ENCODE measurements at places on chromosomes 12 and 14. TPM values are rescaled to one million over a fixed set of nuclear protein-coding genes. Genes with fewer than 3 reads are reported as not detected.

DNA sequence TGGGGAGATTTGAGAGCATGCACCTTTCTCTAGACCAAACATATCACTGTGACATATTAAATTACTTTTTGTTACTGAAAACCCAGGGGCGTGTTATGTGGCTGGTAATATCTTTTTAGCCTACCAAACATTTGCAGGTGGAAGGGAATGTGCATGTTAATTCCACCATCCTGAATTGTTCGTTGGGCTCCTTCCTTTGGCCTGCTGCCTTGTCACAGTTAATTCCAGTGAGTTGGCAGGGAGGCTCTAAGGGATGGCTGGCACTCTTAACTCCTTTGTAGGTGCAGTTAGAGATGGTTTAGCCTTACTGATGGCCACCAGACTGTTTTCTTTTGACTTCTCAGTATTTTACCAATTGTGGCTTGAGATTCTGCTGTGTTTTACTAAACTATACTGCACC, 64.5 kb downstream of the DIP2B start:
- no peak for DNase-seq

GRCh38 chr12:75814851-75815754, 216.5 kb downstream of the PHLDA1 start:
- peak; percentile 82 for DNase-seq

DNA sequence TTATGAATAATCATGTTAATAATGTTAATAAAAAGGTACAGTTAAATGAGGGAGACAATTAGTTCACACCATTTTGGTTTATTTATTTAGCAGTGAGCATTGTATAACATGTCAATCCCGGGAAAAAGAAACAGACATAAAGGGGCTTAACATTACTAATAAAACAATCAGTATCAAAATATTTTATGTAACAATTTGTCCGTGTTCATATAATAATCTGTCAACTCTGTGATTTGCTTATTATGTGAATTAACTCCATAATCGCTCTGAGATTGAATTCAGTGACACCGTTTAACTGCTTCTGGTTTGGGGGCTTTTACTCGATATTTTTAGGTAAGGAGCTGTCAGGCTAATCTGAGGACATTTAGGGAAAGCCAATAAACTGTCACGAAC, 95.8 kb upstream of the HMGA2 start:
- DNase-seq, result no peak

DNA sequence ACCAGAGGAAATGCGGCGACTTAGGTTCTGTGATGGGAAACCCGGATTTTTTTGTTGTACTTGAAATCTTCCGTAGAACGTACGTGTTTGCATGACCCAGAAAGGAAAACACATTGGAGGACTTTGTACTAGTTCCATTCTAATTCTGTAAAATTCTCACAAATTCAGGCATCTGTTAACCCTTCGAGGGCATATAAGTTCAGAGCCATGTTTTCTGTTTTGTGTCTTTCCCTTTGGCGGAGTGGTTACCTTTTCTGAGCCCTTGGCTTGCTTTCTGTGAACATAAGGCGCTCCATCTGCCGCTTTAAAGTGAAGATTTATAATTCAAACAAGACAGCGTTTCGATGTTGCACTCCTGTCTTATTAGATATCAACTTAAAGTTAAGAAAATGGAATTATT, 34.2 kb downstream of the BICD1 start:
- DNase-seq, result no peak

CLEC2D gene
- 0.39 TPM for total RNA-seq

- DNase-seq, result no peak
Observed at GRCh38 chr12:44881197-44881596, 5.1 kb upstream of the NELL2 start.

SLC5A8 gene
- total RNA-seq, result not detected

- no peak for DNase-seq
Observed at GRCh38 chr12:104501660-104502059, 44.9 kb downstream of the CHST11 start.

GRCh38 chr12:42468921-42469320, 120.6 kb downstream of the PRICKLE1 start:
- no peak for DNase-seq

DNA sequence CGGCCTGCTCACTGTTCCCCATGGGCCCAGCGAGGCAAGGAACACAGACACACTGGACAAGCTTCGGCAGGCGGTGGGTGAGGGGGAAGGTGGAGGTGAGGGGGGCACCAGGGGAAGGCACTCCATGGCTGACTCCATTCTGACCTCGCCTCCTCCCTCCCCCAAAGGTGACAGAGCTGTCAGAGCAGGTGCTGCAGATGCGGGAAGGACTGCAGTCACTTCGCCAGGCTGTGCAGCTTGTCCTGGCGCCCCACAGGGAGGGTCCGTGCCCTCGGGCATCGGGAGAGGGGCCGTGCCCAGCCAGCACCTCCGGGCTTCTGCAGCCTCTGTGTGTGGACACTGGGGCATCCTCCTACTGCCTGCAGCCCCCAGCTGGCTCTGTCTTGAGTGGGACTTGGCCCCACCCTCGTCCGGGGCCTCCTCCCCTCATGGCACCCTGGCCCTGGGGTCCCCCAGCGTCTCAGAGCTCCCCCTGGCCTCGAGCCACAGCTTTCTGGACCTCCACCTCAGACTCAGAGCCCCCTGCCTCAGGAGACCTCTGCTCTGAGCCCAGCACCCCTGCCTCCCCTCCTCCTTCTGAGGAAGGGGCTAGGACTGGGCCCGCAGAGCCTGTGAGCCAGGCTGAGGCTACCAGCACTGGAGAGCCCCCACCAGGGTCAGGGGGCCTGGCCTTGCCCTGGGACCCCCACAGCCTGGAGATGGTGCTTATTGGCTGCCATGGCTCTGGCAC, 10.6 kb downstream of the MCRS1 start:
- DNase-seq, result no peak

DNA sequence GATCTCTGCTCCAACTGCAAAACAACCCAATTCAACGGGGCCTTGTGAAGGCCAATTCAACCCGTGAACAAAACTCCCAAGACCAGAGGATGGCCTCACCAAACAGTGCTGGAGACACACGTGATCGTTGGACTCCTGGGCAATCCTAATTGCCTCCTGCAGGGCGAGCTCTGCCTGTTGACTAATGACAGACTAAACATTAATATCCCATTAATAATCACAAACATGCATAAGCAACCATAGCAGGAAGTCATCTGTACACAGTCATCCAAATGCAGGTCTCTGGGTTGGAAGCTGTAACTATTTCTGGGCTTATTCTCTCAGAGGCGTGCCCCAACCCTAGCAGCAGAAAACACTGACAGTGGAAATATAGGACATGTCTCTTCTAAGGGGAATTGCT, 21.0 kb downstream of the ANAPC5 start:
- DNase-seq, result no peak

ACRBP gene
- total RNA-seq, result not detected

GRCh38 chr14:104171895-104172294, 33.5 kb downstream of the KIF26A start:
- peak; percentile 57 for DNase-seq

DNA sequence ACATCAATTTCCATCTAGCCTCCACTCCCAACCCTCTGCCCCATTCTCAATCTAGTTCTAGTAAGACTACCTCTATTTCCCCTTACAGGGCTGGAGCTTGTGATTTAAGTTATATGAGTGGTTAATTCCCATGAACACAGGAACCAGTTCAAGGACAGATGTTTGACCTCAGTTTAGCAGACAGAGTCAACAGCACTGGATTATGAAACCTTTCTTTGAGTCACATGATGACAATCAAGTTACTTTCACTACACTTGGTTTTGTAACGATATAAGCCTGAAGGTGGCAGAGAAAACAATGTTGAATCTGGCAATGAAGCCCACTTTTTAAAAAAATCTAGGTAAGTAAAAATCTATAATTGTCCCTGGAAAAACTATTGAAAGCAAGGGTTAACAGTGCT, 1646.2 kb upstream of the FLRT2 start:
- DNase-seq, result no peak

DNA sequence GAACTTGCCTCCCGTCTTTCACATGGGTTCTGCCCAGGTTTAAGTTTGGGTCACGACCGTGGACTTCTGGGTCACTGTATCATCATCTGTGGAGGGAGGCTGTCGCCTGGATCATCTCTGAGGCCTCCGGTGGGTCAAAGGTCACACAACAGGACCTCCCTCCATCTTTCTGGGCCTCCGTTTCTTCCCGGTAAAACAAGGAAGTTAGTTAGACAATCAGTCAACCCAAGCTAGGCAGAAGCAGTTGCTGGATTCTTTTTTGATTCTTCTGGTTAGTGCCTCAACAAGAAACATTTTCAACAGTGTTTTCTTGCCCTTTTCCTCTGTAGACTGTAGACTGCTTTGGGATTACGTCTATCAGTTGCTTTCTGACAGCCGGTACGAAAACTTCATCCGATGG, 186.6 kb upstream of the BCL2L14 start:
- DNase-seq, result no peak

SMCO2 gene
- not detected for total RNA-seq

- DNase-seq, result no peak
Observed at GRCh38 chr14:61591862-61592261, 103.5 kb upstream of the HIF1A start.

CD4 gene
- total RNA-seq, result not detected

DNA sequence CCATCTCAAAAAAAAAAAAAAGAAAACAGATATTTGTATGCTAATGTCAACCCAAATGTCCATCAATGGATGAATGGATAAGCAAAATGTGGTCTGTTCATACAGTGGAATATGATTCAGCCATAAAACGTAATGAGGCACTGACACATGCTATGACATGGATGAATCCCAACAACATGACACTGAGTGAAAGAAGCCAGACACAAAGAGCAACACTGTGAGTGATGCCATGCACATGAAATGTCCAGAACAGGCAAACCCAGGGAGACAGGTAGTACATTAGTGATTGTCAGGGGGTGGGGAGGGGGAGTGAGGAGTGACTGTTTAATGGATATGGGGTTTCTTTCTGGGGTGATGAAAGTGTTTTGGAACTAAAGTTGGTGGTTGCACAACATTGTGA, 50.2 kb downstream of the ARL6IP4 start:
- DNase-seq, result no peak

DNA sequence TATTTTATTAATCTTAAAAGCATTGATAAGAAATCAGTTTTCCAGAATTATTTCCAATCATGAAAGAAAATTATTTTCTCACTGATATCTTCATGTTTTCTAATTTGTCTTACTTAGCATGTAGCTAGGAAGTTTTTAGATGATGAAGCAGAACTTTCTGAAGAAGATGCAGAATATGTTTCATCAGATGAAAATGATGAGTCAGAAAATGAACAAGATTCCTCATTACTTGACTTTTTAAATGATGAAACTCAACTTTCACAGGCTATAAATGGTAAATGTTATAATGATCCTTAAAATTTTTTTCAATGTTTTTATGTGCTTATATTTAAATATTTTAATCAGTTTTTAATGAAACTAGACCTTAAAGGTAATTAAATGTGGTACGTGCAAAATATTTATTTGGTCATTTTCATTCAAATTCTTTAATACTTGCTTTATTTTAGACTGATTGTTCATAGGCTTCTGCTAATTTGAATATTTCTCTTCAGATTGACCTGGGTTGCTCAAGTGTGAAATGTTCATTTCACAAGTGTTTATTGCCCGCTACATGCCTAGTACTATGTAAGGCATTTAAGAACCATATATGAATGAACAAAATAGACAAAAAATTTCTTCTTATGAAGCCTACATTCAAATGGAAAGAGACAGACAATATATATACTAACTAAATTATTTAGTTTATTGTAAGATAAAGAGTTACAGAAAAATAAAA, 49.5 kb downstream of the FANCM start:
- DNase-seq, result no peak

DNA sequence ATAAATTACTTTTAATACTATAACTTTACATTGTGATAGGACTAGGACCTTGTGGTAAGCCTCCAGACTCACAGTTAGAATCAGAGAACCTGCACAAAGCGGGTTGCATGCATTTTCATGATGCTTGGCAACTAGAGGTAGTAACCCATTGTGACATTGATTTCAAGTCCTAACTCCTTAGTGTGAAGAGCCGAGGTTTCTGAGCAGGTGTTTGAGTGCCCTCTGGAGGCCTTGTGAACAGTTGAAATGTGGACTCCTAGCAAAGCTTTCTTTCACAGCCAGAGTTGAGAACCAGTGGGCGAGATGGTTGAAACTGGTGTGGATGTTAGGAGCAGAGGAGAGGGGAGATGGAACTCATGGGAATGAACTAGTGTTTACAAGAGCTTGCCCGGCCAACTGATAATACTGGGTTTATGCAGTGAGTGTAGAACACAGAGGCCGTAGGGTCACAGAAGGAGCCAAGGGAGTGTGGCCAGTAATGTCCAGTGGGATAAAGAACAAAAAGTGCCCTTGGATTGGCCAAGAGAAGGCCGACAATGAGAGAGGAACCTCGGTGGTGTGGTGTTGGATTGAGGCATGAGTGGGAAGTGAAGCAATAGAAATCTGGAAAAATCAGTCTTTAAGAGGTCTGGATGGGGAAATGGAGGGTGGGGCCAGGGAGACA, 10.9 kb downstream of the ZNF664 start:
- DNase-seq, result peak; percentile 59

ARHGAP5 gene
- 64.9 TPM for total RNA-seq

DNA sequence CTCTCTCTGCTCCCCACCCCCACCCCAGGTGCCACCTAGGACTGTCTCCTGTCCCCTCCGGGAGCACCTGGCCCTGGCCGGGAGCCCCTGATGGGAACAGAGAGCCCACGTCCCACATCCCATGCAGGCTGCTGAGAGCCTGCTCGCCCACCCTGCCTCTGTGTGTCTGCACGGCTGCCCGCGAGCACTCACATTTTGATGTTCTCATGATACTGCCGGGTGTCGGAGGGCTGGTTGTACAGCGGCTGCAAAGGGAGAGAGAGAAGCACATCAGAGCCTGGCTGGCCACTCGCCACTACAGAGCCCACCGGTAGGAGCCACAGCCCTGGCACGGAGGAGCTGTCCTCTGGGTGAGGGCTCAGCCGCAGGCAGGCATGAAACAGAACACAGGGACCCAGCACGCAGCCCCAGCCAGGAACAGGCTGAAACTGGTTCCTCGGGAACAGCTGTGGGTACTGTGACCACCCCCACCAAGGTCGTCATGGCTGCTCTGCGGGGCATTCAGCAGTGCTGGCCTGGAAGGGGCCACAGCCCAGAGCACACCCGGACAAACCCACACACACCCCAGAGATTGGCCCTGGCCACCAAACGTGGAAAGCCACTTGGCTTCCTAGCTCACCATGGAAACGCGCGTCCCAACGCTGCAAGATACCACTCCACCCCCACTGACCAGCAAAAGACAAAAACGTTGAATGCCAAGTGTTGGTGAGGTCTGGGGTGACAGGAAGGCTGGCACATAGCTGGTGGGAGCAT, 117.6 kb downstream of the NCOR2 start:
- no peak for DNase-seq

GRCh38 chr12:48788854-48789775, at the start of gene ADCY6:
Gene ADCY6 (minus strand): TSS chr12:48789089. CDS start chr12:48783434, 5,655 bp downstream.
- DNase-seq, result peak; percentile 67

- DNase-seq, result no peak
Observed at GRCh38 chr12:106599302-106599701, 16.5 kb downstream of the RFX4 start.
